Islet precursor cell (in vitro differentiated cells): ENCODE measurements at places on chromosomes 2 and 18.

DNA sequence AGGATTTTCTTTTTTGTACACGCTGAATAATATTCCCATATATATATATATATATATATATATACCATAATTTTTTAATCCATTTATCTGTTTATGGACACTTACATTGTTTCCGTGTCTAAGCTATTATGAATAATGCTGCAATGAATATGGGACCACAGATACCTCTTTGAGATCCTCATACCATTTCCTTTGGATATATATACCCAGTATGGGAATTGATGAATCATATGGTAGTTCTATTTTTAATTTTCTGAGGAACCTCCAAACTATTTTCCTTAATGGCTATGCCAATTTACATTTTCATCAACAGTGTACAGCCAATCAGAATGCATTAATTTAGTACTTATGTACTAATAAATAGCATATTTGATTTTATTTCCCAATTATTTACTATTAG is 53.1 kb downstream of the MERTK start:
- no peak for DNase-seq

DNA sequence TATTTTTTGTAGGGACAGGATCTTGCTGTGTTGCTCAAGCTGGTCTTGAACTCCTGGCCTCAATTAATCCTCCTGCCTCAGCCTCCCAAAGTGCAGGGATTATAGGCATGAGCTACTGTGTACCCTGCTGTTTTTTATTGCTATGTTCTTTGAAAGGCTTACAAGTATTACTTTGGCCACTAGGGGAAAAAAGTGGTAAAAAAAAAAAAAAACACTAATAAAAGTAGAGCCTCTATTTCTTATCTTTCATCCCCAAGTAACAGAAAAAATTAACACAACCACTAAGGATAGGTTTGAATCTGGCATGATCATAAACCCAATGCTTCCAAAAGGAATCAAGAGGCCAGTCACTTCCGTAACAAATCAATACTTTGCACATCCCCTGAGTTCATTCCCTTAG is 11.6 kb downstream of the NOL10 start:
- DNase-seq, result no peak

GRCh38 chr2:200741468-200742202 is 70.1 kb upstream of the BZW1 start:
- DNase-seq, result no peak

DNA sequence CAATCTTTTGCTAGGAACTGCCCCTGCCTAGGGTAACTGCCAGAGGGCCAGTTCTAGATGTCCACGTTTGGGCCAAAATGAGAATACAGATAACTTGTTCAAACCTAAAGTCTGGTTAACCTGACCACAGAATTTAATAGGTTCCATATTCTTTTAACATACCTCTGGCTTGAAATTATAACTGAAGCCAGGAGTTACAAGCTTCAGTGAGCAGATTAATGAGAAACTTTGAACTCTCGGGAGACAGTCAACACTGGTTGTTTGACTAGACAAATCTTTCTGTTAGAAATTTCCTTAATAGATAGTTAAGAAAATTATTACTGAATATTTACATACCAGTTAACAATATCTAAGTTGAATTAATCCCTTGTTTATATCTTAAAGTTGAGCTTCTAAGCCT is 110.0 kb upstream of the KLF7 start:
- no peak for DNase-seq

GRCh38 chr2:239806758-239807434 is 218.2 kb downstream of the NDUFA10 start:
- peak; percentile 43 for DNase-seq

GRCh38 chr2:112516801-112517200 is 25.5 kb upstream of the POLR1B start:
- no peak for DNase-seq

DNA sequence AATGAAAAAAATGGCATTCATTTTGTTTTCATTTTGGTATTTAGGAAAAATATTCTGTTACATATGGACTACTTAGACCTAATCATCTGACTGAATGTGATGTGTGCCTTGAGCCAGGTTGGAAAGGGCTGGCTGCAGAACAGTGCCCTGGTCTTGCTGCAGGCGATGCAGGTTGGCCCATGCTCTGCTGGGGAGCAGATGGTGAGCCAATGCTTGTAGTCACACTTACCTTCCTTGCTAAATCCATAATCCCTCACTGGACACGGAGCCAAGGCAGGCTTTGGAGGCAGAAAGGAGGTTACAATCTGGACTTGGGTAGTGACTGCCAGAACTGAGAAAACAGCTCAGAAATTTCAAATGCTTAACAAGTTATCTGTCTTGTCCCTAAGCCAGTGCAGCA is 228.7 kb downstream of the ARHGAP15 start:
- DNase-seq, result no peak
